ENCODE measurements at places on chromosomes 1 and 21. TPM values are rescaled to one million over a fixed set of nuclear protein-coding genes. Genes with fewer than 3 reads are reported as not detected.

SPRR2E gene
- polyA plus RNA-seq, result 1.4 TPM

DNA sequence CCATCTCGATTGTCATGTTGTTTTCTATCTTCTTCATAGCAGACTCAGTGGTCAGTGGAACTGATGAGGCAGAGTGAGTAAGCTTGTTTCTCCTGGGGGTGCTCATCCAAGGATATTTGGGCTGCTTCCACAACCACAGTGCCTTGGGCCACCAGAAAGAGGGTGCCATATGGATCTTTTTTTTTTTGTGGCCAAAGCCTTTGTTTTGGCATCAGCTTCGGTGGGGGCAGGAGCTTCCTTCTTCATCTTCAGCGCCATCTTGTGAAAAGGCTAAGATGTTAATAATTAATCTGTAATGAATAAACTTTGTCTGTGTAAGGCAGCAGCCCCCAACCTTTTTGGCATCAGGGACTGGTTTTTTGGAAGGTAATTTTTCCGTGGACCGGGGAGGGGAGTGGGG lies 6.6 kb upstream of the PLPP3 start:
- no peak overlapping the region for H3K4me3 ChIP-seq
- H3K36me3 ChIP-seq, result no peaks in the 10 kb centered on the region

UTS2 gene
- polyA plus RNA-seq, result 1.1 TPM

KRTAP13-2 gene
- not detected for polyA plus RNA-seq

DNA sequence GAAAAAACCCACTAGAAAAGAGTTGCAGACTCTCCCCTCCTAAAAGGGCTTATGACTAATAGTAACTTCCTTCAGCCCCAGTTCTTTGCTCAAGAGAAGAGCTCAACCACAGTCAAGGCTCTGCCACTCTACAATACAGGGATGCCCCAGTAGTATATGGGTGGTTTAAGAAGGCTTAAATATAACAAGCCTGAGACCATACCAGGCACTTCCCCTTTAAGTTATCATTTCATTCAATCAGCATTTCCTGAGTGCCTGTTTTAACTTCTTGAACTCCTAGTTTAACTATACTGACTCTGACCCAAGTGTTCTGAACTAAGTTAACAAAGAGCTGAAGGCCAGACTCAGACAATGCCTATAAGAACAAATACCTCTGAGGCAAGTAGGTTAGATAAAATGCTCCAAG lies 19.8 kb downstream of the PRPF38A start:
- H3K27ac ChIP-seq, result no peak overlapping the region
- no peaks in the 10 kb centered on the region for H3K27me3 ChIP-seq
- no peaks in the 10 kb centered on the region for H3K36me3 ChIP-seq

DNA sequence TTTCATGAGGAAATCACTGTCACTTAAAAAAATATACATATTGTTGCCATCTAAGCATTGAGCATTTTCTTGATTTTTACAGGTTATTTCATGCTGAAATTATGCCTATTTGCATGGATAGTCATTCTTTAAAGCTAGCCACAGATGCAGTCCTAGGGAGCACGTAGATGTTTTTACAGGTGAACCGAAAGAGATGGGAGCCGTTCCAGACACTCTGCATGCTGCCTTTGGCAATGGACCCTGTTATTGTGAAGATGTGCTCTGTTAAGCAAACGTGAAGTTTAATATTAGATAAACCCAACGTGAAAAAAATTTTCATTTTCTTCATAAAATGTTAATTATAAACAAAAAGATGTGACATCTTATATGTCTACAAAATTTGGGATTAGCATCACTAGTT lies 7.1 kb downstream of the PROX1 start:
- peaks cover 5% of the 10 kb centered on the region for H3K4me1 ChIP-seq
- H3K4me3 ChIP-seq, result no peak overlapping the region
- no peaks in the 10 kb centered on the region for H3K27me3 ChIP-seq
- no peak overlapping the region for H3K27ac ChIP-seq
- H3K36me3 ChIP-seq, result no peaks in the 10 kb centered on the region
- no peak for DNase-seq

GRCh38 chr1:38113159-38113666 lies 66.6 kb upstream of the POU3F1 start:
- DNase-seq, result no peak
- H3K4me1 ChIP-seq, result peaks cover 13% of the 10 kb centered on the region
- H3K27me3 ChIP-seq, result no peaks in the 10 kb centered on the region
- H3K4me3 ChIP-seq, result no peak overlapping the region
- no peaks in the 10 kb centered on the region for H3K36me3 ChIP-seq
- no peak overlapping the region for H3K27ac ChIP-seq

DNA sequence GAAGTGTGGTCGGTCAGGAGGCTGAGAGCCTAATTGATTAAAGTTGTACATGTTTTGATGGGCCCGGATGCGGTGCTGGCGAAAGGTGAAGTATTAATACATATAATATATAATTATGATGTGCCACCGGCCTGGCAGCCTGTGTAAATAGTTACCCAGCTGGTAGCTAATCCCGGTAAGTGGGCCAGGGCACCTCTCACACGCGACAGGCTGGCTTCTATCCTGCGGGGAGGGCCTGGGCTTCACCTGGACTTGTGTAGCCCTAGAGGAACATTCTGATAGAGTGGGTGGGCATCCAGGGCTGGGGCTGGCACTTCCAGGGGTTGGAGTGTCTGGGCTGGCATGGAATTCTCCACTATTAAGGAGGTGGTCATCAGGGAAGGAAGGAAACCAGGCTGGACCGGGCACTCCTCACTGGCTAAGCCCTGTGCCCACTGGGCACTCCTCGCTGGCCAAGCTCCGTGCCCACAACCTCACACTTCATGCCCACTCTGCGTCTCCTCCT lies 48.3 kb downstream of the IGSF21 start:
- H3K4me3 ChIP-seq, result no peak overlapping the region
- no peaks in the 10 kb centered on the region for H3K4me1 ChIP-seq

GRCh38 chr1:15418806-15419515 lies 9.3 kb downstream of the EFHD2 start:
- no peak overlapping the region for H3K4me3 ChIP-seq
- no peaks in the 10 kb centered on the region for H3K36me3 ChIP-seq
- H3K27me3 ChIP-seq, result no peaks in the 10 kb centered on the region
- H3K4me1 ChIP-seq, result peaks cover 70% of the 10 kb centered on the region
- H3K27ac ChIP-seq, result no peak overlapping the region

All from testis (tissue), 5 donors.